ENCODE measurements at places on chromosomes 13 and 19. TPM values are rescaled to one million over a fixed set of nuclear protein-coding genes. Genes with fewer than 3 reads are reported as not detected.

DNA sequence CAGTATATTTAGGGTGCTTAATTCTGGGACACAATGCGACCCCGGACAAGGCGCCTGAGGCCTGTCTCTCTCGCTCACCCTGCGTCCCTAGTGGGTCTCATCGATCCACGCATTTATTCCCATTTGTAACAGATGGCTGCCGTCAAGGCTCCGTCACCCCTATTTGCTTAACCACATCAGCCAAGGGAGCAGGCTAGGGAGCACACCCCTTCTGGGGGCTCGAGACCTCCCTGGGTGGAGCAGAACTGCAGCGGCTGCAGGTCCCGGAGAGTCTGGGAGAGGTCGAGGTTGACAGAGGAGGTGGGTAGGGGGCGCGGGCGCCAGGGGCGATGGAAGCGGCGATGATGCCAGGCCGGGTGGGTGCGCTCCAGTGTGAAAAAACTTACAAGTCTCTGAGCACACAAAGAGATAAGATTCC is 507 bp downstream of the ALG5 start:
- DNase-seq = peak; percentile 16

GRCh38 chr13:34941835-34942731 is at the start of gene NBEA:
TSS of gene NBEA (plus strand) at chr13:34942270. CDS start at chr13:34942821, 551 bp downstream.
- peak; percentile 69 for DNase-seq

DNA sequence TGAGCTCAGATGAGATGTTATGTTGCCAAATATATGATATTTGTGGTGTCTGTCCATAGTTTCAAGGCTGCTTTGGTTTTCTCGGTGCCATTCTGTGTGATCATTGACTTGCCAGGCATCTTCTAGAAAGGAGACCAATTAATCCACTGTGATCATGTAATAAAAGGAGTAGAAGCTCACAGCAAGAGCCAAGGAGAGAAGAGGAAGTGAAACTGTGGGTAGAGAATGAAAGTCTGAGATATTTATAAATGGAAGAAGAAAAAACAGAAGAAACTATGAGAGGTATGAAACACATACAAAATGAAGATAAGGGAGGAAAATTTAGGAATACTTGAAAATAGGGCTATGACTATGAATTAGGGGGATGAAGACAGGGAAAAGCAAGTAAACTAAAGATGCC is 11.1 kb upstream of the ZNF613 start:
- no peak for DNase-seq

Gene TPTE2
- total RNA-seq = not detected

GRCh38 chr19:1513499-1514294 is 878 bp upstream of the ADAMTSL5 start:
- peak; percentile 58 for DNase-seq

DNA sequence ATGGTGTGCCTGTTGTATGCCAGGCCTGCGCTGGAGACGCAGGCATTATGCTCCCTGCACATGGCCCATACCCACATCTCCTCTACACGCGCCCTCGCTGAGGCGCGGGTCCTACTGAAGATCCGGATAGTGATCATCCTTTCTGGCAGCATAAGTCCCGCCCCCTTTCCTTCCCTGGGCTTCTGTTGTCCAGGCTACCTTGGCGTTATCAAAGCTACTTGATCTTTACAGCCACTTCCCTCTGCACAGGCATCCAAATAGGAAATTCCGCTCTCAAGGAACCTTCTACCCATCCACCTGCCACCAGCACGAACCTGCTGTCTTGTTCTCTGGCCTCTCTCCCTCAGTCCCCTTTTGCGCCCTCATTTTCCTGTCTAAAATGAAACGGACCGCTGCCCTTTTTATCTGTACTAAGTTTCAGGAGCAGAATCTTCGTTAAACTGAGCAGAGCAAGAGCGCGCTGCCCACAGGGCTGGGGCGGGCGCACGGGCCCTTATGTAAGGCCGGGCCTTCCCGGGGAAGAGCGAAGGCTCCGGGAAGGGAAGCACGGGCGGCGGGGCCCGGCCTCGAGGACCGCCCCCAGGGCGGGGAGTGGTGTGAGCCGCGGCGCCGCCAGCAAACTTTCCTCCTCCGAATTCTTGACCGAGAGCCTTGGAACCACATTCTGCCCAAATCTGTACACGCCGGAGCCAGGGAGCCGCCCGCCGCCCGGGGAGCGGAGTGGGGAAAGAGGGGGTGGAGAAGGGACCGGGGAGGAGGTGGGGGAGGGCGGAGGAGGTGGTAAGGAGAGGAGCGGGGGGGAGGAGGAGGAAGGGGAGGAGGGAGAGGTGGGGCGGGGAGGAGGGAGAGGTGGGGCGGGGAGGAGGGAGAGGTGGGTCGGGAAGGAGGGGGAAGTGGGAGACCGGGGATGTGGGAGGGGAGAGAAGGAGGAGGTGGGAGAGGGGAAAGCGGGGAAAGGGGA is 920 bp upstream of the UBE2L5 start:
- DNase-seq = peak; percentile 85

- peak; percentile 87 for DNase-seq
Observed at GRCh38 chr19:1016647-1017114, 4.2 kb downstream of the TMEM259 start.

Gene ZNF442
- total RNA-seq = 2.8 TPM

DNA sequence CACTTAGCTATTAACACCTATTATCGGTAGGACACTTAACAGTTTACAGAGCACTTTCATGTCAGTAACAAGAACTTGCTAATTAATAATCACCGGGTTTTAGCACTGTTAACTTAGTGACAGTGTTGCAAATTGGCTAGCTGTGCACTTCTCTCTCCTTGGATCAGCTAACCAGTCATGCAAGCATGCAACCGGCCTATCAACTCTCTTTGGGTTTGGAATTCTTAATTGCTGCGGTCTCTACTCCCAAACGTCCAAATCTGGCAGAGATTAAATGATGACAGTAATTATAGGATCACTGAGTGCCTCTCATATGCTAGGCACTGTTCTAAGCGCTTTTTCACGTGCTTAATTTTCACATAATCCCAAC is 1.2 kb downstream of the EPS15L1 start:
- no peak for DNase-seq

DNA sequence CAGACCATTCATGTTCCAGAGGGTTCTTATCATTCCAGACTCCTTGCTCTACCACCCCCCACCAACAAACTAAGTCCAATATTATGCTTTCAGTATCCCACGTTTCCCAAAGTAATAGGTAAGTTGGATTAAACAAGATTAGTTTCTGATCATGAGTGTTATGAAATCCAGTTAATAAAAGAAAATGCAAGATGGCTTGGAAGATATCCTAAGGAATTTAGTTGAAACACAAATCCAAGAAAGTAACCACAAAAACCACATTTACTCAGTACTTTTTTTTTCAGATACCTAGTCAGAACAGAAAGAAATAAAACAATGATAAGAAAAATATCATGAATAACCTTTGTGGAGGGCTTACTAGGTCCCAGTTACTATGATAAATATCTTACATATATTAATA is 119.4 kb upstream of the MIR17HG start:
- DNase-seq = no peak

- no peak for DNase-seq
Observed at GRCh38 chr19:478236-478903, 17.5 kb upstream of the SHC2 start.

- no peak for DNase-seq
Observed at GRCh38 chr13:113630804-113631203, 27.2 kb downstream of the ATP4B start.

GRCh38 chr19:39236527-39236926 is 8.3 kb downstream of the IFNL3 start:
- DNase-seq = no peak

Gene NCAN
- not detected for total RNA-seq

- no peak for DNase-seq
Observed at GRCh38 chr19:44848812-44849447, 2.8 kb downstream of the NECTIN2 start.

GRCh38 chr13:37357548-37357947 is 241.0 kb downstream of the POSTN start:
- DNase-seq = no peak

Gene ATXN8OS
- not detected for total RNA-seq

GRCh38 chr13:36029166-36029565 is 102.0 kb downstream of the DCLK1 start:
- no peak for DNase-seq

GRCh38 chr19:50311723-50312635 is 17.2 kb downstream of the KCNC3 start:
- DNase-seq = no peak

- DNase-seq = peak; percentile 29
Observed at GRCh38 chr13:98598043-98598442, 21.1 kb upstream of the STK24 start.

GRCh38 chr13:80555796-80556678 is 215.1 kb upstream of the SPRY2 start:
- DNase-seq = peak; percentile 70

DNA sequence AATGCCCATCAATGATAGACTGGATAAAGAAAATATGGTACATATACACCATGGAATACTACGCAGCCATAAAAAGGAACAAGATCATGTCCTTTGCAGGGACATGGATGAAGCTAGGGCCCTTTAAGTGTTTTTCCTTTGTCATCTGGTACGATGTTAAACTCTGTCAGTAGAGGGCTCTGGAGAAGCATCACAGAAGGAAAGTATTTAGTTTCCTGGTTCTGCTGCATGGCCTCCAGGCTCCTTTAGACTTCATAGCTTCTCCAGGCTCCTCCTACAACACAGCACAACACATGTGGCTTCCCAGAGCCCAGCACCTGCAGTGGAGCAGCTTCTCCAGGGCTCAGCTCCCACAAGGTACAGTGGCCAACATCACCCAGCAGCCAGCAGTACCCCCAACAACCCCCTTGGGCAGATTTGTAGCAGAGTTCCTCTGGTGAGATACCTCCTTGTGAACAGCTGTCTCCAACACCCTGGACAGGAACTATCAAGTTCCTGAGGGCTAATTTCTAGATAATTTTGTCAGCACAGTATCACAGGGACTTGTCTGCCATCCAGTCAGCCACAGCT is 63.4 kb downstream of the KCTD12 start:
- peak; percentile 68 for DNase-seq

Gene TEX101
- total RNA-seq = not detected

- peak; percentile 81 for DNase-seq
Observed at GRCh38 chr19:53192771-53193534, at the start of gene ZNF665. TSS of gene ZNF665 (minus strand) at chr19:53193358. CDS start at chr19:53182898, 10,460 bp downstream.

Gene PTH2
- not detected for total RNA-seq

GRCh38 chr19:49738268-49738667 is 24.8 kb downstream of the TSKS start:
- no peak for DNase-seq

Gene EDNRB
- total RNA-seq = 211 TPM

DNA sequence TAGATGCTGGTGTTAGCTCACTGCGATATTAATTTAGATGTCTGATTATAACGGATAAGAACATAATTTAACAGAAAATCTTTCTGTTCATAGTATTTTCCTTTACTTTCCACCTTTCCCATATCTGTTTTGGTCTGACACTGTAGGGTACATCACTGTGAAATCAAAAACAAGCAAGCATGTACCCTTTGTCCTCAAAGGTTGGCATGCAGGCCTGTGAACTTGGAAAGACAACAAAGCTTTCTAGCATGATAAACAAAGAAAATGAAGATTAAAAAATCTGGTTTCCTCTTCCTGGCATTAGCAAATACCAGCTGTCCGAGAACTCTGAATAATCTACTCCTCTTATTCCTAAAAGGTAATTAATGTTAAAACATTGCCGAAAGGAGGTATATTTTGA is 31.6 kb downstream of the THSD1 start:
- DNase-seq = peak; percentile 89

DNA sequence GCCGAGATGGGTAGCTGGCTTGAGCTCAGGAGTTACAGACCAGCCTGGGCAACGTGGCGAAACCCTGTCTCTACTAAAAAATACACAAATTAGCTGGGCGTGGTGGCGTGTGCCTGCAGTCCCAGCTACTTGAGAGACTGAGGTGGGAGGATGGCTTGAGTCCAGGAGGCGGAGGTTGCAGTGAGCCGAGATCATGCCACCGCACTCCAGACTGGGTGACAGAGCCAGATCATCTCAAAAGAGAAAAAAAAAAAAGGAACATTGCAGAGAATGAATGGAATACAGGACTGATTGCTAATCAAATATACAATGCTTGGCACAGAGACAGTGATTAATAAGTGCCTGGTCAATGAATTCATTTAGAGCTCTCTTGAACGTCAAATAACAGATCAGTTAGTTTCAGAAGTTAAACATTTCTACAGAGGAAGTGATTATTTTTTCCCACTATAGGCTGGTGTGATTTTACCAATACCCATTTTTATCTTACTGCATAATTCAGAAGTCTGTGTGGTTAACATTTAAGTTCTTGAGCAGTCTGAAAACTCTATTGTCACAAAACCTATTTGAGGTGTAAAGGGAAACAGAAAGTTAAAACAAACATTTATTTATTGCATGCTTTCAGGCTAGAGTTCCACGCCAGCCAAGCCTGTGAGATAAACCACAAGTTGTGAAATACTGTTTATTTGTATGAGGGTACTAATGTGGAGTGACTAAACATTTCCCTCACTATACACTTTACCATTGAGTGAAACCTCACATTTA is 7.7 kb upstream of the TBC1D4 start:
- peak; percentile 4 for DNase-seq

Gene PLK5
- not detected for total RNA-seq

DNA sequence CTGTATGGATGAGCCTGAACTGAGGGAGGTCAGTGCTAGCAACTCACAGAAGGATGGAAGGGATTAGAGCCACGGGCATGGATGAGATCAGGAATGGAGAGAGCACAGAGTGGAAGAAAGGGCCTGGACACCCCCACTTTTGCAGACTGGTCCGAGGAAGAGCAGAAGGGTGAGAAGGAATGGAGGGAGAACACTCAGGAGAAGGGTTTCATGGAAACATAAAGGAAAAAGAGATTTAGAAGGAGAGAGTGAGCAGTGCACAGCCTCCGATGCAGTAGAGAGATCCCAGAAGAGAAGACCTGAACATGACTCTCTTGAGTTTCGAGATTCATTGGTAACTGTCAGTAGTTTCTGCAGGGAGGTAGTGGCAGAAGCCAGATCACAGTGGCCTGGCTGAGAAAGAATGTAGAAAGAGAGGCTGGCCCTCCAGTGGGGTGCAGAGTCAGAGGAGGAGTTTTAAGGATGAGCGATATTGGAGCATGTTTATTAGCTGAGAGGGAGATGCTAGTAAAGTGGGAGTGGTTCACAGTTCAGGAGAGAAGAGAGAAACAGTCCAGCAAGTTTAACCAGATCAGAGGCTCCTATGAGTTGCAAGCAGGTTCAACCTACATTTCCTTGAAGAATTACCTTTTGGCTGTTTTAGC is 108.9 kb downstream of the ZAR1L start:
- DNase-seq = no peak

GRCh38 chr13:98675066-98675465 is 77.4 kb downstream of the SLC15A1 start:
- DNase-seq = no peak

DNA sequence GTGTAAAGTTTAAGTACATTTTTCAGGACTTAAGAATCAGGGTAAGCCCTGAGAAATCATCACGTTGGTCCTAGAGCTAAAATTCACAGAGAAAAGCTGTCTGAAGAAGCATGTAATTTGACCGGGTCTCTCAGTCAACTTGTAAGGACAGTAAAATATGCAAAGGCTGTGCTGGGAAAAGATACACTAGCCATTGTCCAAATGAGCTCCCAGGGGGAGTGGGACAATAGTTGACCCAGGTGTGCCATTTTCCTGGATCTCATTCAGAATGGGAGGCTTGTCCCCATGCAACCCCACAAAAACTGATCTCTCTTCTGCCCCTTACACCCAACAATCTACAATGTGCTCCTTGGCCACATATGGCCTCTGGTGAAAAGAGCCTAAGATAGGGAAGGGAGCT is 437.9 kb downstream of the KLF12 start:
- no peak for DNase-seq

- no peak for DNase-seq
Observed at GRCh38 chr19:42229301-42229854, 9.3 kb downstream of the ZNF526 start.
